ENCODE measurements at places on chromosomes 5 and 9.

DNA sequence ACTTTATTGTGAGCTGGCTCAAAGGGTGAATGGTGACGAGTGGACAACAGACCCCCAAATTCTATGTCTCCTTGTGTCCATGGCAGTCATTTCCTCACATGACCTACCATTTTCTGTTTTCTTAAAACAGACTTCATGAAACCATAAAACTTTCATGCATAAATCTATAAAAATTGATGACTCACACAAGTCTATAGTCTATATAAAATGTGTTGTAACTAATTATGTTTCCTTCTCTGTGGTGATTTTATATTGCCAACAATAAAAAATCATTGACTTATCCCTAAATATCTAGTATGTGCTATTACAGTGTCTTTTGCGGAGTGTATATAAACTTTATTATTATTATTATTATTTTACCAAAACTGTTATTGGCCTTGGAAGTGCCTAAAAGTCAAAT, 382.4 kb downstream of the MAT2B start:
- no peak for DNase-seq

GRCh38 chr5:75951716-75952115, 131.5 kb upstream of the SV2C start:
- no peak for DNase-seq

DNA sequence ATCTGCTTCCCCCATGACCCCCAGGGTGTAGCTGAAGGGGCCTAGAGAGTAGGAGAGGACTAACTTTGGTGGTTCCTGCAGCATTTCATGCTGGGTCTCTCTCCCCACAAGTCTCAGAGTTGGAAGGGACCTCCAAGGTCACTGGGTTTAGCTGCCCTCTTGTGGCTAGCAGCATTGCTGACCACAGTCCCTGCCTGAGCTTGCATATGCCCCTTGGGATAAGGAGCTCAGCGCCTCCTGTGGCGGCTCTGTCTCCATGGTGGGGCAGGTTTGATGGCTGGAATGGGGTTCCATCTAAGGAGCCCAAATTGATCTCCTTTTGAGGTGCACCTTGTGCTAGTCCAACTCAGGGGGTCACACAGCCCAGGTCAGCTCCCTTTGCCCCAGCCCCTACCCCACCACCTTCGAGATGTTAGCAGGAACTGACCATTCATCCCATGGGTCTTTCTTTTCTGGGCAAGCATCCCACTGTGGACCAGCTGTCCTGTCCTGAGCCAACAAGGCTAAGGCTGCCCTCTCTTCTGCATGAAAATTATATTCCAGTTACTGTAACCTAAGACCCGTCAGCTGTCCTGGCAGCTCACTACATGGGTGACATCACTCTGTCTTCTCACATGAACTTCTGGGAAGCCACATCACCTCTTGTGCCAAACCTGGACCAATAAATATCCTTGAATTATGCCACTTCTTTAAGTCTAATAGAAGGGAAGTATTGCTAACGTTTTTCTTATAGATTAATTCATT, 196.2 kb downstream of the HSPA4 start:
- no peak for DNase-seq

GRCh38 chr5:73514418-73514817, 16.2 kb downstream of the BTF3 start:
- no peak for DNase-seq

DNA sequence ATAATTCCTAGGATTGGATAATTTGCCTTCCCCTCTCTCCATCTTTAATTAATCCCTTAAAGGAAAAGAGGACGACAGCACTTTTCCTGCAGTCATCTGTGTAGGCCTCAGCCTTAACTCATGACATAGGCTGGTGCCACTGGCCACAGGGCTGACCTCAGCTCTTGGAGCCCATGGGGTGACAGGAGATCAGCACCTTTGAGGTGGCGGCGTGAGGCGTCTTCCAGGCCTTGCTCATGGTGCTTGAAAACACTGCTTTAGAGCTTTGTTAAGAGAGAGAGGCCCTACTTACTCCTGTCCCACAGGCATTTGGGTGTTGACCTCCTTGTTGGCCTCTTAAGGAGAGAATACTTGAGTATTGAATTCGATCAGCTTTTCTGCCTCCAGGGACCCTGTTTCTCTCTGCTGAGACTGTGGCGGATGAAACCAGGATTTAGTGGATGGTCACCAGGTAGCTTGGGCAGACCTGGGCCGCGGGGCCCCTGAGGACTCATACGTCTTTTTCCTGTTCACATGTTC, 23.4 kb downstream of the TENT4A start:
- no peak for DNase-seq

DNA sequence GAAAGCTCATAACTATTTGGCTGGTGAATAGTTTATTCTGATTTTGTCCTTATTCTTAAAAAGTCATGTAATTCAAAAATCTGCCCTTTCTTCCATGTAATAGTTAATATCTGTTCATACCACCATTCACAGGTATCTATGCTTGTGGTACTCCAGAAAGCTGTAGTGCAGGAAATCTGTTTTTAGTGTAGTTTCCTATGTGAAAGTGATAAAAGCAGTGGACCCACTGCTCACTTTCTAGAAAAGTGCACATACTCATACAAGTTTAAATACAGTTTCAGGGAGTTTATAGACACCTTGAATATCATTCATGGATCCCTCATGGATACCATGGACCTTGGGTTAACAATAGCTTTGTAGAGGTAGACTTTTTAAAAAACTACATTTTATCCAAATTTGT, 20.2 kb downstream of the PBX3 start:
- DNase-seq, result no peak
